ENCODE measurements at places on chromosomes 7 and 10.

DNA sequence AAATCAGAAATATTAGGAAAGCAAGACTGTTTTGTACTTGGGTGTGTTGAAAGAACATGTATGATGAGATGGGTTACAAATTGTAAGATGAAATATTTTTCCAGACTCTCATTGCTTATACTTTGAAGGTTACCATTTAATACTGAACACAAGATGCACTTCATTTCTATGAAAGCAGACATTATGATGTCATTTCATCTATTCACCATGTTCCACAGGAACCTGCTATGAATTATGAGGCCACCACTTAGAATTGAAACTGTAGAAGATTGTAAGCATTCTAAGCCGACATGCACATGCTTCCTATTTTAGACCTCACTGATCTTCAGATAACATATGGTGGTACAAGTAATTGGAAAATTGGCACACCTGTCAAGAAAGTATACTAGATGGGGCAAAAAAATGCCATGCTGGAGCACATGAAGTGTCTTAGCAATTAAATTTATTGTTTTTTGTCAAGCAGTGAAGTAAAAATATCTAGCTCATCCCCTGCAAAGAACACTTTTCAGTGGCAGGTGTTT, 195.0 kb downstream of the PHF14 start:
- DNase-seq = no peak

DNA sequence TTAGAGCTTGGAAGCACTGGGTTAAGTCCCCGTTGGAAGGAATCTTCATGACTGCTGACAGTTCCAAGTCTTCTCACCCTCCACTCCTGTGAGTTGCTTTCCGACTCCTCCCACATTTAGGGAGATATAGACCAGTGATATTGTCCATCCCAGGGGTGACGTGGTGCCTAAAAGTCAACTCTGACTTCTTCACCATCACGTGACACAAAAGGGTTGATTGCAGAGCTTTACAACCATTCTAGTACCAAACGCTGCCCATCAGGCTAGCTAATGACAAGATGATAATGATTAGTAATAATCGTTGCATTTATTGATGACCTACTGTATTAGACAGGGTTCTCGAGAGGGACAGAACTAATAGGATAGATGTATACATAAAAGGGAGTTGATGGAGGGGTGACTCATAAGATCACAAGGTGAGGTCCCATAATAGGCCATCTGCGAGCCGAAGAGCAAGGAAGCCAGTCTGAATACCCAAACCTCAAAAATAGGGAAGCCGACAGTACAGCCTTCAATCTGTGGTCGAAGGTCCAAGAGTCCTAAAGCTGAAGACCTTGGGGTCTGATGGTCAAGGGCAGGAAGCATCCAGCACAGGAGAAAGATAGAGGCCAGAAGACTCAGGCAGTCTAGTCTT, 85.3 kb upstream of the CARD11 start:
- no peak for DNase-seq

DNA sequence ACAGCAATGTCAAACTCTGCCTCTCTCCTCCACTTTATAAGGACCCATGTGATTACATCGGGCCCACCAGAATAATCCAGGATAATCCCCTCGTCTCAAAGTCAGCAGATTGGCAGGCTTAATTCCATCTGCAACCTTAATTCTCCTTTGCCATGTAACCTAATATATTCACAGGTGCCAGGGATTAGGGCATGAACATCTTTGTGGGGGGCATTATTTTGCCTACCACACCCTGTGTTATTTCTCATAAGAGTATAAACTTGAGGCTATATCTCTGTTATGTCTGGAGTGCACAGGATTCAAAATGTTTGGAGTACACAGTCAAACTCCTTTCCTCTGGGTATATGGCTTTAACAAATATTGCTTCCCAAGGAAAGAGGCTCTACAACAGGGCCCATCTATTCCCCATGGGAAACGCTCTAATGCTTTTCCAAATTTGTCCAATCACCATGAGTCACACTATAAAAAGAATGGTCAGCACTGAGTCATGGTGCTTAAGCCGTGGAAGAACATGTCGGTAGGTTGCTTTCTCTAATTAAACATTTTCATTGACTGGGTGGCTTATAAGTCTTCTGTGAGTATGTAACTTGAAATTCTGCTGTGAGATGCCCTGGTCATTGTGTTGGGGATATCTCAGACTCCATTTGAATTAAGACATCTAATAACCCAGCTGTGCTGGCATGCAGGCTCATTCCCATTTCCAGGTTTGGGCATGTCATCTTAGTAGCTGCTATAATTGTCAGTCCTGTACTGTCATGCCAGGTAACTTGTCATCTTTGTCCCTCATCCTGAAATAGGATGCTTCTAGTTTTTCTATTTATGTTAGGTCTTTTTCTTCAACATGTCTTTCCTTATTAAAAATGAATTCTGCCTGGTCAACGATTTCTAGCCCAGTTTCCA, 11.5 kb upstream of the AKR1B10 start:
- DNase-seq = no peak

- no peak for DNase-seq
These were observed 24.8 kb downstream of the FAM53B start for GRCh38 chr10:124719213-124719851.

GRCh38 chr10:69425511-69426298, 9.0 kb upstream of the TACR2 start:
- DNase-seq = no peak

- no peak for DNase-seq
These were observed 215.7 kb downstream of the SNX10 start for GRCh38 chr7:26507108-26507987.

DNA sequence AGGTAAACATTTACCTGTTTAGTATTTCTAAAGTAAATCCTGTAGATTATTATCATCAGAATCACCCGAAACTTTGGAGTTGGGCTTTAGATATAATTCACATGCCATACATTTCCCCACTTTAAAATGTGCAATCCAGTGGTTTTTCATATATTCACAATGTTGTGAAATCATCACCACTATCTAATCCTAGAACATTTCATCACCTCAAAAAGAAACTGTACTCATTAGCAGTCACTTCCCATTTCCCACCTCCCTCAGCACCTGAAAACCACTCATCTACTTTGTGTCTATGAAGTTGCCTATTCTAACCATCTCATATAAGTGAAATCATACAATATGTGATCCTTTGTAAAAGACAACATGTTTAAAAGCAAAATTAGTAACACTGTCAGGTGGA, 182.6 kb downstream of the FZD1 start:
- no peak for DNase-seq

GRCh38 chr10:78516756-78517155, 483.1 kb downstream of the RPS24 start:
- no peak for DNase-seq

- DNase-seq = peak; percentile 35
These were observed 15.1 kb upstream of the RHOBTB1 start for GRCh38 chr10:60958892-60959601.

DNA sequence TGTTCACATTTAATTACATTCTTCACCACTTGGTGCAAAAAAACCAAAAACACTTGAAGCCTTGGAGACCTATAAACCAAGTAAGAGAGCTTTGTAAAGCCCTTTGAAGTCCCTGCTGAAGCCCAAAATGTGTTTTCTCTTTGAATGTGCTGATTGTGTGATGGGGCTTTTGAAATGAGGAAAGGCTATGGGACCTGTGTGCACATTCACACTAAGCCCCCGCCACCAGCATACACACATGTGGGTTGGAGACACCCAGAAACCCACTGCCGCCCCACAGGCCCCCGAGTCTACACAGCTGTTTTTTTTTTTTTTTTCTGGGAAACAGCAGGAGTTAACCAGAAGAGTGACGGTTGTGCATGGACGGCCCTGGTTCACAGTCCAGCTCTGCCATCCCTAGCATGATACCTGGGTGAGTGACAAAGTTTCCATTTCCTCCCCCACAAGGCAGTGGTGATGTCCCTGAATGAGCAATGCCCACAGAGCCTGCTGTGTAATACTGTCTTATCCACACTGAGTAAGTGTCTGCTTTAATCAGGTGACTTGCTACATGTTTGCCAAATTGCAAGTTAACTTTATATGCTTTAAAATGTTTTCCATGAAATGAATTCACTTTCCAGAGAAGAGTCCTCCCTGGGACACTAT, 154.6 kb upstream of the GDF10 start:
- DNase-seq = no peak

DNA sequence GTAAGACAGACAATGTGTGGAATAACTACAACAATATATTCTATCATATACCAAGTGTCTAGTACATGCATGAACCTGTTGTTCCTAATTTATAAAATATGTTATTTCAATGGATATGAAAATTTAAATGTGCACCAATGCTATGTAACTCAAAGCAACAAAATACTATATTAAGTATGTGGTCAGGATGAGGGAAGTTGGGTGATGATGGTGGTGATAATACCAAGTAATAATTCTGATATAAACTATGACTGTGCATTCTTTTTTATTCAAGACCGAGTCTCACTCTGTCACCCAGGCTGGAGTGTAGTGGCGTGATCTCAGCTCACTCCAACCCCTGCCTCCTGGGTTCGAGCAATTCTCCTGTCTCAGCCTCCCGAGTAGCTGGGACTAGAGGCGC, 2.1 kb upstream of the FRA10AC1 start:
- no peak for DNase-seq

DNA sequence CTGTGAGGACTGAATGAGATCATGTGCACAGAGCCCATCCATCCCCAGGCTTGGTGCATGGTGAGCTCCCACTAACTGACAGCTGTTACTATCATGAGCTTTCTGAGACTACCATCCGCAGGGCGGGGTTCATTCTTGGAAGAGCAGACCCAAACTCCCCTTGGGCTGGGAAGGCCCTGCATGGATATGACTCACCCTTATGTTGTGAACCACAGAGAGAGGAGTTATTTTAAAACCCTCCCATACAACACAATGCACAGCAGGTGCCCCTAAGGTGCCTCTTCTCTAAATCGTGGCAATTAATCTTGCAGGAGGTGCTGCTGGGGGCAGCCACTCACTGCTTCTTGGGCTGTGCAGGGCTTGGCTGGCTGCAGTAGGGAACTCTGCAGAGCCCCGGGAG, 219.1 kb downstream of the GFRA1 start:
- DNase-seq = no peak

- no peak for DNase-seq
These were observed 52.6 kb downstream of the LRRC72 start for GRCh38 chr7:16579216-16579615.

DNA sequence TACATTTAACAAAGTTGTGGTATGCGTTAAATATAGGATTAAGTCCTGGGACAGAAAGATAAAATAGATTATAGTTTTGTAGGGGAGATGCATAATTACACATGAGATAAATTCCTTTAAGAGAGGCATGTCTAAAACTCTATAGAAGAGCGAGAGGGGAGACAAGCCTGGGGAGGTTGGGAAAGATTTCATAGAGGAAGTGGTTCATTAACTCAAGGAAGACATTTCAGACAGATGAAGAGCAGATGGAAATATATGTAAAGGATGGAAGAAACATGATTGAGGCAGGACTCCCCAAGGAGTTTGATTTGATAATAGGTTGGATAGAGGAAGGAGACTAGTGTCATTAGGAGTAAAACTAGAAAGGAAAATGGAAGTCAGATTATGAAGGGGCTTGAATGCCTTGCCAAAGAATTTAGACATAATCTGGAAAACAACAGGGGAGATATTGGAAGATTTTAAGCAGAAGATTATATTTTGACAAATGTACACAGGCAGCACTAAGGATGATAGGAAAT, 96.1 kb downstream of the PHTF2 start:
- DNase-seq = no peak

GRCh38 chr10:58942724-58943123, 233.7 kb upstream of the PHYHIPL start:
- no peak for DNase-seq

GRCh38 chr7:11188529-11189310, 215.0 kb downstream of the PHF14 start:
- no peak for DNase-seq

DNA sequence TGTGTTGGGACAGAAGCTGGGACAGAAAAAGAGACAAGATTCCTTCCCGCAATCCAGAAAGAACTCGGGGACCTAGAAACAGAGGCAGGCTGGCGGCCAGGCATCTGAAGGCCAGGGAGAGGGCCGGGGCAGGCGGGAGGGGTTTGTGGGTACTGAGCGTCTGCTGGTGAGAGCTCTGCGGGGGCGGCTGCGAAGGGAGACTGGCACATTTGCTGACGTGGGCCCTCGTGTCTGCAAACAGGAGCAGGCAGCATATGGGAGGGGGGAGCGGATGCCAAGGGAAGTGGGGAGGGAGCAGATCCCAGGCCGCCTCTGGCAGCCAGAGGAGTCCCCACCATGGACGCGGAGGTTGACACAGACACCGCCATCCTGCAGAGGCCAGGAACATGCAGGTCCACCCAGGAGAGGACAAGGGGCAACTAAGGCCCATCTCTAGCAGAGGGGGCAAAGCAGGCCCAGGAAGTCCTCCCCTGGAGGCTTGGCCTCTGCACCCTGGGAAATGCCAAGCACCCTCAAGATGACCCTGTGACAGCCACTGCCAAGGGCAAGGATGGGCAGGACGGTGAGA, 32.2 kb downstream of the KCNH2 start:
- DNase-seq = peak; percentile 93

- no peak for DNase-seq
These were observed 15.7 kb upstream of the FOXL3 start for GRCh38 chr7:274266-274665.

DNA sequence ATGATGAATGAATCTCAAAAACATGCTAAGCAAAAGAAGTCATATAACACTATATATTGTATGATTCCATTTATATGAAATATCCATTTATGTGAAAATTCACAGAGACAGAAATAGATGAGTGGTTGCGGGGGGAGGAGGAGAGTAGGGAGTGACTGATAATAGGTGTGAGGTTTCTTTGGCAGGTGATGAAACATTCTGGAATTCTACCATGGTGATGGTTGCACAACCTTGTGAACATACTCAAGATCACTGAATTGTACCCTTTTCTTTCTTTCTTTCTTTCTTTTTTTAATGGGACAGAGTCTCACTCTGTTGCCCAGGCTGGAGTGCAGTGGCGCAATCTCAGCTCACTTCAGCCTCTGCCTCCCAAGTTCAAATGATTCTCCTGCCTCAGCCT, 10.7 kb downstream of the SVOPL start:
- DNase-seq = no peak

GRCh38 chr7:98617051-98617959, at the start of gene NPTX2:
Gene NPTX2 (plus strand): TSS chr7:98617285. CDS start chr7:98617462, 177 bp downstream.
- DNase-seq = no peak

Measured in NCI-H1694 treated with DMSO at 0.1 percent for 48 hours (cell line).